Activated naive CD4-positive, alpha-beta T cell (primary cell): ENCODE measurements at places on chromosomes 11 and 22.

DNA sequence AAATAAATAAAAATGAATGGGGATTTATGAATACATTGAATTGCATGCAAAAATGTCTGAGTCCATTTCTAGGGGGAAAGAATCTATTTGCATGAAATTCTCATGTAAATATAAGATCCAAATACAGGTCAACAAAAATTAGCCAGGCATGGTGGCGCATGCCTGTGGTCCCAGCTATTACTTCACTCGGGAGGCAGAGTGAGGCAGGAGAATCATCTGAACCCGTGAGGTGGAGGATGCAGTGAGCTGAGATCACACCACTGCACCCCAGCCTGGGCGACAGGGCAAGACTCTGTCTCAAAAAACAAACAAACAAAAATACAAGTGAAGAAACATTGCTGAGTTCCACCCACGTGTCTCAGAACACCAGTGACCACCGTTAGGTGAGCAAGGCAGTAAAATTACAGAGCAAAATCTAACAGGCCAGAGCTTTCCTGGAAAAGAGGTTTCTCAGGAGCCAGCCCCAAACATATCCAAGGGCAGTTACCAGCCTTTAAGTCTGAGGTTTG, 17.3 kb downstream of the PACSIN2 start:
- DNase-seq: no peak

- no peak for DNase-seq
Measured at GRCh38 chr11:90809581-90809980, 586.7 kb upstream of the CHORDC1 start.

GRCh38 chr11:113387605-113388211, at the start of gene ANKK1:
Gene ANKK1, plus strand, starts transcription at chr11:113387779. Its CDS starts 106 bp downstream, at chr11:113387885.
- DNase-seq: no peak

GRCh38 chr11:109033627-109034338, 368.9 kb downstream of the DDX10 start:
- no peak for DNase-seq

- no peak for DNase-seq
Measured at GRCh38 chr11:95647871-95648270, 141.7 kb downstream of the FAM76B start.

DNA sequence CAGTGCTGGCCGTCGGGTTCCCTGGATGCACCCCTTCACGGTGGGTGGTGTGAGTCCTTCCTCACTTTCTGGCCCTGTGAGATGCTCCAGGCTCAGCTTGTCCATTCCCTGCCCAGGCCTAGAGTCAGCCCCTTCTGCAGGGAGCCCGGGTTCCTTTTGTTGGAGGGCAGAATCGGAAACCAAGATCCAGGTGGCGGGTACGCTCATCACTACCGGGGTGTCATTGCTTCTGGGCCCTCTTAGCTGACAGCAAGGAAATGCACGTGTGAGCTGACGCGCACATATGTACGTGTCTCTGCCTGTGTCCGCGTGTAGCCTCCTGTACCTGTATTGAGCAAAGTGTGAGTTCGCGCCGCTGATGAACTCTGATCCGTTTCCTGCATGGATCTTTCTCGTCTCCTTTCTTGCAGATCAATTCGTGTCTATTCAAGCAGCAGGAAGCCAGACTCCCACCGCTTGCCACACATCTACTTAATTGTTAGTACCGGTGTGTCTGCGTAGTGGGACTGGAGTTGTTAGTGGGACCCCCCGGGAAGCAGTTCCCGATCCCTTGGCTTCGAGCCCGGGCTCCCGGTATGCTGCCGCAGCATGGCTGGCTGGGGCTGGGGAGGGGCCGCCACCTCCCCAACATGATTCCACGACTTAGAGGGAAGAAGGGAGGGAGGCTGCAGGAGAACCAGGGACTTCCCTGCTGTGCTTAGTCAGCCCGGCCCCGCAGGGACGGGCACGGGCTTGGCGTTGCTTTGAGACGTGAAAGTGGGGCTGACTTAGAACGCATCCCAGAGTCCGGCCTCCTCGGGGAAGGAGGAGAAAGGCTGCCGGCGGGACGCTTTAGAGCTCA, 35.9 kb upstream of the GRAMD4 start:
- no peak for DNase-seq

- DNase-seq: no peak
Measured at GRCh38 chr11:6388748-6389147, 1.5 kb upstream of the SMPD1 start.

DNA sequence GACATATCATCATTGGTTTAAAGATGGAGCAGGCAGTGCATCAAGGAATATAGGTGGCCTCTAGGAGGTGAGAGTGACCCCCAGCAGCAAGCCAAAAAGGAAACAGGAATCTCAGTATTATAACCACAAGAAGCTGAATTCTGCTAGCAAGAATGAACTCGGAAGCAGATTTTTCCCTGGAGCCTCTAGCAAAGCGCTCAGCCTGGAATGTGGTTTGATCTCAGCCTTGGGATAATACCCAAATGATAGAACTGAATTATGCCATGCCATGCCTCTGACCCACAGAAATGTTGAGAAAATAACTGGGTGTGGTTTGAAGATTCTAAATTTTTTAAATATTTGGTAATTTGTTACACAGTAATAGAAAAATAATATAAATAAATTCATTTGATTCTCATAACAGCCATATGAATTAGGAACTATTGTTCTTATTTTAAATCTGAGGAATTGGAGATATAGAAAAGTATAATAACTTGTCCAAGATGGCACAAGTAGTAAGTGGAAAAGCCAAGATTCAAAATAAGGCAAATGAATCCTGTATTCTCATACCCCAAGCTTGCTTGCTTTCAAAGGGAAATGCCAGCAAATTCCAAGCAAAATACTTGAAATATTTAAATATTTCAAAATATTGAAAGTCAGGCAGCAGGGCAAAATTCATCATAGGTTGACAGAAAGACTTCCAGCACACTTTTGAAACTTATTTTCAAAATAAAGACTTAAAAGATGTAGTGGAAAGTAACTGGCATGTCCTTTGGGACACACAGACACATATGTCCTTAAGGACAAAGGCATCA, 567.4 kb downstream of the KCNA4 start:
- no peak for DNase-seq

DNA sequence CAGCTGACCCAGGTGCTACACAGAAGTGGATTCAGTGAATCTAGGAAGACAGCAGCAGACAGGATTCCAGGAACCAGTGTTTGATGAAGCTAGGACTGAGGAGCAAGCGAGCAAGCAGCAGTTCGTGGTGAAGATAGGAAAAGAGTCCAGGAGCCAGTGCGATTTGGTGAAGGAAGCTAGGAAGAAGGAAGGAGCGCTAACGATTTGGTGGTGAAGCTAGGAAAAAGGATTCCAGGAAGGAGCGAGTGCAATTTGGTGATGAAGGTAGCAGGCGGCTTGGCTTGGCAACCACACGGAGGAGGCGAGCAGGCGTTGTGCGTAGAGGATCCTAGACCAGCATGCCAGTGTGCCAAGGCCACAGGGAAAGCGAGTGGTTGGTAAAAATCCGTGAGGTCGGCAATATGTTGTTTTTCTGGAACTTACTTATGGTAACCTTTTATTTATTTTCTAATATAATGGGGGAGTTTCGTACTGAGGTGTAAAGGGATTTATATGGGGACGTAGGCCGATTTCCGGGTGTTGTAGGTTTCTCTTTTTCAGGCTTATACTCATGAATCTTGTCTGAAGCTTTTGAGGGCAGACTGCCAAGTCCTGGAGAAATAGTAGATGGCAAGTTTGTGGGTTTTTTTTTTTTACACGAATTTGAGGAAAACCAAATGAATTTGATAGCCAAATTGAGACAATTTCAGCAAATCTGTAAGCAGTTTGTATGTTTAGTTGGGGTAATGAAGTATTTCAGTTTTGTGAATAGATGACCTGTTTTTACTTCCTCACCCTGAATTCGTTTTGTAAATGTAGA, 1.7 kb downstream of the MALAT1 start:
- no peak for DNase-seq

GRCh38 chr22:20526628-20527355, 19.4 kb downstream of the MED15 start:
- DNase-seq: no peak

DNA sequence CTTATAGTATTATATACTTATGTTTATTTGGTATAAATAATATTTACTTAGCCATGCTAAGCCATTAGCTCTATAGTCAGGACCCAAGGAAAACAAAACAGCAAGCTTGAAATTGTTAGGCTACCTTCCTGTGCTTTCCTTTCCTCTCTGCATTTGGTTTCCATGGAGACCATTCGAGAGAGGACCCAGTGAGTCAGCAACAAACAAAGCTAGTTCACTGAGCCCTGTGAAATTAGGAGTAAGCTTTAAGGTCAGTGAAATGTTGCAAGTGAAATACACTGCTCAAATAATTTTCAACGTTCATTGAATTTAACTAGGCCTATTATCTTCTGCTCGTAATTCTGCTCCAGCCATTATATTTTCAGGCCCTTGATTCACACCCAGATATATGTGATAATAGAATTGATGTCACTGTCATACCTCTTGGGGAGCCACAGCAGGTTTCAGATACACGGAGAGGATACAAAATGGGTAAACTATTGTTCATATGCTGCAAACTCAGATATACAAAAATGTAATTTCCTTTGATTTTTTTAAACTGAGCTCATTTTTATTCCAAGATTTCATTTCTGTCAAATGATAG, 9.1 kb upstream of the OR10D3 start:
- no peak for DNase-seq

GRCh38 chr22:24156141-24156912, 25.0 kb upstream of the SUSD2 start:
- peak; percentile 56 for DNase-seq

- DNase-seq: no peak
Measured at GRCh38 chr11:113331441-113331840, 17.1 kb downstream of the TTC12 start.

DNA sequence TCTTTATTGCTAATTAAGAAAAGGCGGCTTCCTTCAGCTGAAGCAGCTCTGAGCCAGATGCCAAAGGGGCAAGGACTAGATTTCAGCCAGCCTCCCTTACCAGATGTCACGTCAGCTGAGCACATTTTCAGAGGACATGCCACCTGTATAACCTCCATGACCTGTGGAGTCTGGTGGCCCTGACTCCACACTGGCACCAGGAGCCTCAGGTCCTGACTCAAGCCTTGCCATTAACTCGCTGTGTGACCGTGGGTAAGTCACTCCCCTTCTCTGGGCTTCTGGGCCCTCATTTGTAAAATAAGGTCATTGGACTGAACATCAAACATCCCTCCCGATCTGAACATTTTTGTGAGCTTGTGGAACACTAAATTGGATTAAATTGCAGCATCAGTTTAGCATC, 46.0 kb downstream of the FBXO7 start:
- no peak for DNase-seq

DNA sequence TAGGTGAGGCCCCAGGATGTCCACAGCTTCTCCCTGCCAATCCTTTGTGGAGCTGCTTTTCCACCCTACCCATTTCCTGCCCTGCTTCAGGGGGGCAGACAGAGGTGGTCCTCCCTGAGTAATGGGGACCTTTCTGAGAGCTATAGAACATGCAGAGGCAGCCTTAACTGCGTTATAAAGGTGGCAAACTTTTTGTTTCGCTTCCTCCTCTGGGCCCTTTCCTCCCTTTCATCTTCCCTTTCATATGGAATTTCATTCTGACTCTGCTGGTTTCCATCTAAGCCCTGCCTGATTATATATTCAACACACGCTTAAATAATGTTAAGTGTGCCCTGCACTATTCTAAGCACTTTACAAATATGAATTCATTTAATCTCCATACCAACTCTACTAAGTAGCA, 169.3 kb upstream of the E2F8 start:
- DNase-seq: no peak

DNA sequence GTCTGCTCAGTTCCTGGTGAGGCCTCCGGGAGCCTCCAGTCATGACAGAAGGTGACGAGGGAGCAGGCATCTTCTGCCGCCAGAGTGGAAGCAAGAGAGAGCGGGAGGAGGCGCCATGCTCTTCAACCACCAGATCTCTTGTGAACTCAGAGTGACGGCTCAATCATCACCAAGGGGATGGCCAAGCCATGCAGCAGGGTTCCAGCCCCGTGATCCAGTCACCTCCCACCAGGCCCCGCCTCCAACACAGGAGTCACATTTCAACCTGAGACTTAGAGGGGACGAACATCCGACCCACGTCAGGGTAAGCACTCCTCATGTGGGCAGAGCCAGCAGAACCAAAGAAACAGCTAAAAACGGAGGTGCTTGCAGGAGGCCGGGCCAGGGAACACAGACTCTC, 1470.5 kb downstream of the BRD1 start:
- no peak for DNase-seq
